ENCODE measurements at places on chromosomes 1 and 21. TPM values are rescaled to one million over a fixed set of nuclear protein-coding genes. Genes with fewer than 3 reads are reported as not detected.

DNA sequence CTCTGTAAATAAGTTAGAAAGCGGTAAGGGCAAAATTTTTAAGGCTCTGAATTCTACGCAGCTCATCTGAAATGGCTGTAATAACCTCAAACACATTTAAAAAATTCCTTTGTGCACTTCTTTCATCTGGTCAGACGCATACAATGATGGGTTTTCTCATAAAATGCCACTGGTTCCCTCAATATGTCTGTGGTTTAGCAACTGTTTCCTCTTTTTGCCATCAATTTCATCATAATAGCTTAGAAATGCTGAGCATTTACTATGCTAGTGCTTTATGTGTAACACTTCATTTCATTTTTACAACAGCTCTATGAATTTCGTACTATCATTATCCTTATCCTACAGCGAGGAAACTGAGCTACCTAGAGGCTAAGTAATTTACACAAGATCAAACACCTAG is 35.3 kb upstream of the DMRTA2 start:
- no peaks in the 10 kb centered on the region for H3K4me1 ChIP-seq
- H3K4me3 ChIP-seq, result no peak overlapping the region

The B3GALNT2 gene
- 59.5 TPM for total RNA-seq

The CD1E gene
- not detected for total RNA-seq

The ZNF691 gene
- total RNA-seq, result 13.9 TPM

The RAB29 gene
- total RNA-seq, result 28.5 TPM

Data from esophagus muscularis mucosa (tissue), 4 donors.